CD4-positive, alpha-beta memory T cell (primary cell): ENCODE measurements at places on chromosomes 16 and 17. TPM values are rescaled to one million over a fixed set of nuclear protein-coding genes. Genes with fewer than 3 reads are reported as not detected.

The HOXB13 gene
- not detected for total RNA-seq

The KRTAP9-3 gene
- total RNA-seq: not detected

The NLRC3 gene
- 111 TPM for total RNA-seq

The SPN gene
- 168 TPM for total RNA-seq

The CDC27 gene
- total RNA-seq: 60.2 TPM

The CDH3 gene
- total RNA-seq: 0.47 TPM

The KRTAP9-8 gene
- not detected for total RNA-seq

The KRTAP1-5 gene
- not detected for total RNA-seq

The HSF5 gene
- 2.1 TPM for total RNA-seq

The C16orf95 gene
- total RNA-seq: 1.6 TPM

The HOXB5 gene
- total RNA-seq: not detected

The PTGES3L gene
- total RNA-seq: 0.20 TPM
